A549 treated with CORT108297 at 1 μM for 4 hours (cell line): ENCODE measurements at places on chromosomes 16 and 17. TPM values are rescaled to one million over a fixed set of nuclear protein-coding genes. Genes with fewer than 3 reads are reported as not detected.

Gene SAP30BP
- 103 to 122 TPM (median 105 TPM) in 5 replicates for total RNA-seq

Gene FNDC8
- not detected in 5 replicates for total RNA-seq

Gene TBC1D3K
- not detected in 5 replicates for total RNA-seq

Gene RNF222
- not detected in 5 replicates for total RNA-seq

Gene CCL1
- total RNA-seq = not detected in 5 replicates
